ENCODE measurements at places on chromosomes 12 and 14. TPM values are rescaled to one million over a fixed set of nuclear protein-coding genes. Genes with fewer than 3 reads are reported as not detected.

DNA sequence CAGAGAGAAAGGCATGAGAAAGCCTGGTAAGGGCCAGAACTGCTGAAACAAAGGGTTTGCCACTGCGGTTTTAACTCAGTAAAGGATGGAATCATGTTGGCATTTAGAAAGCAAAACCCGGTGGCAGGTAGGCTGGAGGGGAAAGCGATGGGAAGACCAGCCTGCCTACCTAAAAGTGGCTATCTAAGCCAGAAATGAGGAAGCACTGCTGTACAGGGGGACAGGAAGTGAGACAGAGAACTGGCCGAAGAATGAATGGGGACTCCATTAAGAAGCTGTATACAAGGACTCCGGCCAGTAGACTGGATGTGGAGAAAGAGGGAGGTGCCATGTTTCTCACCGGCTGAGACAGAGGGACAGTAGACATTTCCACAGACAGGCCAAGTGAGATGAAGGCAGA lies 48.2 kb downstream of the PPM1H start:
- no peak for DNase-seq

DNA sequence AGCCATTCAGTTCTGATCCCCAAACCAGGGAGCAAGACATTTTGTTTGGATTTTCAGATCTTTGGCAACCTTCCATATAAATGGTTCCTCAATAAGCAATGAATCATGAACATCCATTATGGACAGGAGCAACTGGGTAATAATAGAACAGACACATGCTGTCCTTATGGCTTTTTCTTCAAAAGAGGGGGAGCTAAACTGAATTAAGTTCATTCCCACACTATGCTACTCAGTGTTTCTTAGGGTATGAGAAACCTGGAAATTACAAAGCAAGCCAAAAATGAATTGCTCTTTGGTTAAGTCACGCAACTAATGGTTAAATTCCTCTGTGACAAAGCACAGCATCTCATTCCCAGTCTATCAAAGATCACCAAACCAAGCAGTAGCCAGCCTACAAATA lies 51.0 kb downstream of the PTGER2 start:
- DNase-seq = peak; percentile 57

GRCh38 chr12:64147011-64147631 lies 75.0 kb downstream of the KICS2 start:
- no peak for DNase-seq

- DNase-seq = no peak
Measured at GRCh38 chr14:103308717-103309616, 25.1 kb upstream of the EIF5 start.

- peak; percentile 21 for DNase-seq
Measured at GRCh38 chr14:100547633-100548294, 39.5 kb downstream of the BEGAIN start.

DNA sequence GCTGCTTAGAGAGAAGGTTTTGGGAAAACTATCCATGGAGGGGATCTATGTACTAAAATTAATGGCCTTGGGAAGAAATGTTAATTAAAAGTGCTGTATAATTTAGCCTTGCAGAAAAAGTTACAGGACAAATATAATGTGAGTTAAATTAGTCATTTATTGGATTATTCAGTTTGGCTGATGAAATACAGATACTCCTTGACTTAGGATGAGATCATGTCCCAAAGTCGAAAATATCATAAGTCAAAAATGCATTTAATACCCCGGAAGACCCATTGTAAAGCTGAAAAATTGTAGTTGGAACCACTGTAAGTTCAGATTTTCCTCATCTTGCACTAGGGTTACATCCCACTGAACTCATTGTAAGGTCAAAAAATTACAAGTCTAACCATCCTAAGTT lies 9.7 kb downstream of the RTRAF start:
- peak; percentile 56 for DNase-seq

GRCh38 chr14:65834812-65835211 lies 422.3 kb downstream of the FUT8 start:
- no peak for DNase-seq

DNA sequence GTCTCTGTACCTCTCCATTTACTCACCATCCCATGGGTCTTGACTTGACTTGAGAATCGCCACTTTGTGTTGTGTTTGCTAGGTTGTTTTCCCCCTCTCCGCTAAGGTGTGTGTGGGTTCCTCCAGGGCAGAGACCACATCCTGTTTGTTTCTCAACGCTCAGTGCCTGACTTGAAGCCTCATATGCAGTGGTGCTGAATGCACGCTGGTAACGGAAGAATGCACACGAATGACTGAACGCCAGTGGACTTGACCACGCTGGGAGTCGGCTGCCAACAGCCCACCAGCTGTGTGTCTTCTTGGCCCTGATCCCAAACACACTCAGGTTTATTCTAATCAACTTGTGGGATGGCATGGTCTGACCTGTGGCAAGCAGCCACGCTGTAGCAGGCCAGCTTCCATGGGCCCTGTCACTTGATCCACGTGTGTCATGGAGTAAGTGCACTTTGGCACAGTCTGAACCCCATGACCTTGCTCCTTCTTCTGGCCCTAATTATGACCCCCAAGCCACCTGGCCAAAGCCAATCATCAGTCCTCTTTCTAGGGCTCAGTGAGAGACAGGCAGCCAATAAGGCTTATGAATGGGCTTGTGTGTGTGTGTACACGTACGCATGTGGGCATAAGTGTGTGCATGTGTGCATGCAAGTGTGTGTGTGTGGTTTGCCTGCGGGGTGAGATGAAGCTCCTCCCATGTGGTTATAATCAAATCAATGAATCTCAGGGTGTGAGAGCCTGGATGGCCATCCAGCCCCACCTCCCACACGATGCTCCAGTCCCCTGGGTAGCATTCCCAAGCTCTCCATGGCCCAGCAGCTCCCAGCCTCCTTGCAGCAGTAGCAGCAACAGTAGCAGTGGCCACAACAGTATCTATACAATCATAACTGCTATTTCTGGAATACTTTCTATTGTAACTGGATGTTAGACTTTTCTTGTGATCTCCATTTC lies 6.4 kb upstream of the TC2N start:
- peak; percentile 21 for DNase-seq

DNA sequence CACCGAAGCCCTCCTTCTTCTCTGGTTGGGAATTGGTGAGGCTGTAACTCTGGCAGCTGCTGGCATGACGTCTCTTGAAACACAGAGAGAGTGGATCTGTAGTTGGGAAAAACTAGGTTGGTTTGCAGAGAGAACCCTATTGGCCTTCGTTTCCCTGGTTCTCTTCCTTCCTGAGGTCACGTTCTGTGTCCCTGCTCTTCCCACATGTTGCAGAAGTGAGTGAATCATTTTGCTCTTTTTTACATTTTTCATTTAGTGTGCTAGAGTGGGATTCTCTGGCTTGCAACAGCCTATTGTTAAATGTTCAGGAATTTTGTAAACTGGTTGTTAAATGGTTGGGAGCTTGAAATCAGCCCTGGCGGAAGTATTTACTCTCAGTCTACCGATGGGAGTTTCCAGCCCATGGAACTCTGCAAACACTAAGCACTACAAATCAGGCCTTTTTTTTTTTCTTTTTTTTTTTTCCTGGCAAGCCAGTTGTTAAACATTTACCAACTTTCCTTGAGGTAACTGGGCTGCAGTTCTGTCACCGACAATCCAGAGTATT lies 26.8 kb upstream of the CKAP4 start:
- DNase-seq = no peak

DNA sequence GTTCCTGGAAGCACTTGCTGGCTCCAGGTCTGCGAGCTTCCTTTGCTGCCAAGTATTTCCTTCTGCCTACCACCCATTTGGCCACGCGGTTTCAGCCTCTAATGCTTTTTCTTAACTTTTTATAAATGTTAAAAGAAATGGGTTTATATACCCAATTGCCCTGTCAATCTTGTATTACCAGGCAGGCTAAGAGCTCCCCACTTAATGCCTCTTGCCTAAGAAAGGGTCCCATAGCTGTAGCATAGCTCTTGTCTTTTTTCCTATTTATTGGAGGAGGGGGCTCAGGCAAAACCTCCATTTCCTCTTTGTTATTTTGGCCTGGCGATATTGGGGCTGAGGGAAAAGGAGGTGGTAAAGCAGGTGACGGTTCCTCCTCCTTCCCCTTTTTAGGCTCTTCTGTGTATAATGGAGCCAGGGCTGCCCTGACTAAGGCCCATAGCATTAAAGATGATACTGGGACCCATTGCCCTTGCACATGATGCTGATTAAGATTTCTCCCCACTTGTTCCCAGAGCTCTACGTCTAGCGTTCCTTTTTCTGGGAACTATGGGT lies 21.6 kb upstream of the BLTP3B start:
- DNase-seq = no peak

DNA sequence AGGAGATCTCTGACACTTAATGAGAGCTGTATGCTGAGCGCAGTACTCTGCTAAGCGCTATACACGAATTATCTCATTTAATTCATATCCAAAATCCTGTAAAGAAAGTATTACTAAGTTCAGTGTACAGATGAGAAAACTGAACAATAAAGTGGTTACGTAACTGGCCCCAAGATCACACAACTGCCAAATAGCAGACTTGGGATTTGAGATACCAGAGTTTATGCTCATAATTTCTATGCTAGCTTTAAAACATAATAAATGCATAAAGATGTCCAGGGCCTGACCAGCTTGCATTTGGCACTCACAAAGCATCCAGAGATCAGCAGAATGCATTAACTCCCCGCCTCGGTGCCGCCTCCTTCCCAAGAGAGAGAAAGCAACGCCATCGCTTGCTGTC lies 83.2 kb upstream of the PWP1 start:
- DNase-seq = no peak

GRCh38 chr12:52787324-52788191 lies 8.4 kb downstream of the KRT3 start:
- DNase-seq = no peak

- DNase-seq = no peak
Measured at GRCh38 chr12:73187765-73188164, 915.6 kb downstream of the TRHDE start.

GRCh38 chr12:104505095-104505818 lies 48.5 kb downstream of the CHST11 start:
- no peak for DNase-seq

GRCh38 chr12:89504560-89505346 lies 19.8 kb downstream of the GALNT4 start:
- DNase-seq = peak; percentile 75

DNA sequence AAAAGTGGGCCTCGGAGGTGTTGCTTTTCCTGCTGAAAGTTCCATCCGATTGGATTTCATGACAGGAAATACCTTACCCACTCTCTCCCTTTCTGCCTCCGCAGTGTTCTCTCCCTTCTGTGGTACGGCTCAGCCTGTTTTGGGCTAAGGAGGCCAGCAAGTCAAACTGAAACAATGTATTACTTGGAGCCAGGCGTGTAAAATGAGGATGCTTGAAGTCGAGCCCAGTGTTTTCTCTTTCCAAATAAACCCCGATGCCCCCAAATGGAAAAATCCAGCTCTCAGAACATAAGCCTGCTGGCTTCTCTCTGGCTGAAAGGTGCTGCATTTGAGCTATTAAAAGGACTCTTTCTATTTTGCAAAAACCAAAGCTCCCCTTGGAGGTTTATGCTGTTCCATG lies 124.7 kb downstream of the ZNF664 start:
- DNase-seq = no peak

GRCh38 chr14:75448209-75448608 lies 20.4 kb downstream of the JDP2 start:
- DNase-seq = no peak

- no peak for DNase-seq
Measured at GRCh38 chr12:56385873-56386272, 23.2 kb upstream of the APOF start.

- DNase-seq = no peak
Measured at GRCh38 chr12:109476807-109477184, 304 bp downstream of the KCTD10 start.

GRCh38 chr12:121345151-121345815 lies 6.9 kb downstream of the ANAPC5 start:
- no peak for DNase-seq

DNA sequence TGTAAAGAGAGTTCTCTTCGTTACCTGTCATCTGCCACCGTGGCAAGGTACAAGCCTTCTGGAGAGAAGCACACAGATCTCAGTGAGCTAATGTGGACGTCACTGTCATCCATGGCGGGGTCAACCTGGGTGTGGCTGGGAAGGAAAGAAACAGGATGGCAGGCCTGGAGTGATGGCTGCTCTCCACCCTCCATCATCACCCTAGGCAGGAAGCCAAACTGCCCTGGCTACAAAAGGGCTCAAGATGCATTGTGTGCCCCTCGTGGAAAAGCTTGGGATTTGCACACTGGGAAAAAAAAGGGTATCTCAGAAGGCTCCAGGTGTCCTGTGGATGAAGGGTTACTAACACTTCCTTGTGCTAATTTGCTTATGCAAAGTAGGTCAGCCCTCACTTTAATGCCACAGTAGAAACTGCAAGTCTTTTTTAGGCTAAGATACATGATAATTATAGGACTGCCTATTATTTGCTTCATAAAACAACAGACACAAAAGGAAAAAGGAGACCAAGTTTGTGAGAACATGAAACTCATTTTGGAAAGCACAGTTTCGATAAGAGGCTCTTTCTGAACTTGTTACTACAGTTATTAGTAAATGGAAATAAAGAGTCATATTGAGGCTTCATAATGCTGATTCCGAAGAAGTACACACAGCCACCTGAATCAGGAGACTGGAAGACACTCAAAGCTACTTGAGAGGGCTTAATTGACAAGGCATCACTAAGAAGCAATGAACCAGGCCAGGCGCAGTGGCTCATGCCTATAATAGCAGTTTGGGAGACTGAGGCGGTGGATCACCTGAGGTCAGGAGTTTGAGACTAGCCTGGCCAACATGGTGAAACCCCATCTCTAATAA lies 18.9 kb downstream of the RFC5 start:
- peak; percentile 22 for DNase-seq

DNA sequence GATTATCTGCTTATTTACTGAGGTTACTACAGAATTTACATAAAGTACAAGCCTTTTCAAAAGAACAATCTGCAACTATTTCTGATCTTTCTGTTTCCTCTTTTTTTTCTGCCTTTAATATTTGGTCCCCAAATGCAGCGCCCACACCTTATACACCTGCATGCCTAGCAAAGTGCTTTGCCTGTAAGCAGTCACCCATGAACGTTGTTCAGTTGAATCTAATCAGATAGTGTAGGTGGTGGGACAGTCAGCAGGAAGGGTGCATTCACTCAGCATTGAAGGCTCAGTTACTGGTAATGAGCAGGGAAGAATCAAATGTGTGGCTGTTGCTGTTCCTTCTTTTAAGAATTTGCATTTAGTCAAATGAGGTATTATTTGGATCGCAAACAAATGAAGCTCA lies 108.4 kb downstream of the GPR135 start:
- DNase-seq = no peak

GRCh38 chr12:56601503-56601902 lies 28.6 kb downstream of the BAZ2A start:
- no peak for DNase-seq

DNA sequence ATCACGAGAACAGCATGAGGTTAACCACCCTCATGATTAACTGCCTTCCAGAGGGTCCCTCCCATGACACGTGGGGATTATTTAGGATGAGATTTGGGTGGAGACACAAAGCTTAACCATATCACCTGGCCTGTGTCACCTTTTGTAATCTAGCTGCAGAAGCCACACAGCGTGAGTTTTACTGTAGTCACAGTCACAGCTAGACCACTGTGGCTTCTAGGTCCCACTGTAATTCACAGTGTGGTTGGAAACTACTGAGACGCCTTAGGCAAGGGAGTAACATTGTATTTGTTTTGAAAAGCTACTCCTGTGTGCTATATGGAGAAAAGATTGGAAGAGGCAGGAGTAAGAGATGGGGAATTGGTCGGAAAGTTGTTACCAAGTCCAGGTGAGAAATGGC lies 46.3 kb upstream of the ASPG start:
- DNase-seq = no peak

DLGAP5 gene
- 40.3 TPM for total RNA-seq

OVCH1 gene
- total RNA-seq = 0.18 TPM

TMBIM6 gene
- total RNA-seq = 369 TPM

GUCY2C gene
- total RNA-seq = not detected

TAS2R10 gene
- total RNA-seq = 0.36 TPM

DHRS2 gene
- 0.18 TPM for total RNA-seq

SLC6A15 gene
- total RNA-seq = 1.4 TPM

TMED8 gene
- total RNA-seq = 6.9 TPM

Measured in IMR-90 (cell line).